Psoas muscle (tissue), 8 donors: ENCODE measurements at places on chromosomes 5 and 9. TPM values are rescaled to one million over a fixed set of nuclear protein-coding genes. Genes with fewer than 3 reads are reported as not detected.

DNA sequence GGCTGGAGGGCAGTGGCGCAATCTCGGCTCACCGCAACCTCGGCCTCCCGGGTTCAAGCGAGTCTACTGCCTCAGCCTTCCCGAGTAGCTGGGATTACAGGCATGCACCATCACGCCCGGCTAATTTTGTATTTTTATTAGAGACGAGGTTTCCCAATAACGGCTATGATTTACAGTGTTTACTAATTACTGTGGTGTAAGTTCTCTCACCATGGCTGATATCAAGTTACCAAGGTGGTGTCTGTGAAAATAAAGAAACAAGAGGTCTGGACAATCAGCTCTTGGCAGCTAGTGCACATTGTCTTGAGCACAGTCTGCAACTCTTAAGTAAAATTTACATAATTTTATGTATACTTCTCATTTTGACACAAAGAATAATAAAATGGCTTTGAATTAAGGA, 385.5 kb upstream of the COX7C start:
- H3K4me3 ChIP-seq = no peak overlapping the region
- peak; percentile 45 for DNase-seq
- no peak overlapping the region for H3K27ac ChIP-seq
- H3K4me1 ChIP-seq = no peaks in the 10 kb centered on the region
- no peaks in the 10 kb centered on the region for H3K27me3 ChIP-seq

GRCh38 chr5:55324815-55325418, 17.1 kb downstream of the MTREX start:
- H3K4me3 ChIP-seq = no peak overlapping the region
- no peak for DNase-seq
- peak overlapping the region; percentile 1 for H3K27ac ChIP-seq

- DNase-seq = no peak
- no peak overlapping the region for H3K27ac ChIP-seq
- H3K4me3 ChIP-seq = no peak overlapping the region
Measured at GRCh38 chr5:78280261-78280660, 14.2 kb downstream of the AP3B1 start.

PSD2 gene
- total RNA-seq = 0.04 TPM

PCDHB9 gene
- total RNA-seq = 0.58 TPM

SLC27A6 gene
- total RNA-seq = 0.22 TPM

TMOD1 gene
- 156 TPM for total RNA-seq
